ENCODE measurements at places on chromosomes 11 and 22.
A peak's percentile ranks its signal among the peaks of the same experiment; 100 is the strongest.

DNA sequence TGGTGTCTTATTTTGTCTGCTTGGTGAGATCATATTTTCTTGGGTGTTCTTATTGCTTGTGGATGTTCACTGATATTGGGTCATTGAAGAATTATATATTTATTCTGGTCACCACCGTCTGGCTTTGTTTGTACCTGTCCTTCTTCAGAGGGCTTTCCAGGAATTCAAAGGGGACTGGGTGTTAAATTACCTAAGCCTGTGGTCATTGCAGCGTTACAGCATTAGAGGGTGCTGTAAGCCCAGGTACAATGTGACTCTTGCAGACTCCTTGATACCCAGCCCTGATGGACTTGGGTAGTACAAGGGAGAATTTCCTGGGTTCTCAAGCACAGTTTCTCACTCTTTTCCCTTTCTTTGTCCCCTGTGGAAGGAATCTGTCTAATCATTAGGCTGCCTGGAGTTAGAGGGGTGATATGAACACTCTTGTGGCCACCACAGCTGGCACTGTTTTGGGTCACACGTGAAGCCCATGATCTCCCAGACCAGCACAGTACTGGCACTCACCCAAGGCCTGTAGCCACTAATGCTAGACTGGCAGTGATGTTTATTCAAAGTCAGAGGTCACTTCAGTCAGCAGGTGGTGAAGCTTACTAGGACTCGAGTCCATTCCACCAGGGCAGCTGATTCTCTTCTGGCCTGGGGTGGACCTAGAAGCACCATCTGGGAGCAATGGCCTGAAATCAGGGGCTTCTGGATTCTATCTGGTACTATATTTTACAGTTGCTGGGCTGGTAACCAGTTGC lies 56.1 kb upstream of the NARS2 start:
- DNase-seq: no peak

DNA sequence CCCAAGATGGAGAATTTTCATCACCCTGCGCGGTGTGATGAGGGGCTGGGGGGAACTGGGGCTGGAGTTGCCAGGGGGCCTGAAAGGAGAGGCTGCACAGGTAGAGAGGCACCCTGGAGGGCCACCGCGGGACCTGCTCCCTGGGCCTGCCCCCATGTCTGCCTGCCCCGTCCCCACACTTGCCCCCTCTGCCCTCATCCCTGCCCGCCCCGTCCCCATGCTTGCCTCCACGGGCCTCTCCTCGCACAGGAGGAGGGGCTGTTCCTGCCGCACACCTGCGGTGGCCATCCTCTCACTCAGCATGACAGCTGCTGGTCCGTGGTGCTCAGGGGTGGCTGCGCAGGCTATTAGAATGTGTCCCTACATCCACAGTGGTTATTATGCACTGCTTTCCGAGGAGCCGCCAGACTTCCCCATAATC lies 43.5 kb downstream of the LINC01488 start:
- no peak for DNase-seq

DNA sequence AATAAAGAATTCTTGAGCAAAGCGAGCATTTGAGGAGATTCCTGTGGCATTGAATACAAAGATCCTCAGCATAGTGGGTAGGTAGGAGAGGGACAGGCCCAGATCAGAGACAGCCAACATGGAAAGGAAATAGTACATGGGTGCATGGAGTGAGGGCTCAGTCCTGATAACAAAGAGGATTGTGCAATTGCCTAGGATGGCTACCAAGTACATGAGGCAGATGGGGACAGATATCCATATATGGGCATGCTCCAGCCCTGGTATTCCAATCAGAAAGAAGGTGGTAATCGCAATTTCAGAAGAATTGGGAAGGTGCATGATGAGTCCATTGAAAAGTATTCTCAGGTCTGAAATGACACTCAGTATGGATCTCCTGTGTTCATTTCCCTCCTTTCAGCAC lies 8.6 kb downstream of the OR51T1 start:
- DNase-seq: no peak

GRCh38 chr11:62360685-62361084 lies 23.4 kb downstream of the ASRGL1 start:
- no peak for DNase-seq

DNA sequence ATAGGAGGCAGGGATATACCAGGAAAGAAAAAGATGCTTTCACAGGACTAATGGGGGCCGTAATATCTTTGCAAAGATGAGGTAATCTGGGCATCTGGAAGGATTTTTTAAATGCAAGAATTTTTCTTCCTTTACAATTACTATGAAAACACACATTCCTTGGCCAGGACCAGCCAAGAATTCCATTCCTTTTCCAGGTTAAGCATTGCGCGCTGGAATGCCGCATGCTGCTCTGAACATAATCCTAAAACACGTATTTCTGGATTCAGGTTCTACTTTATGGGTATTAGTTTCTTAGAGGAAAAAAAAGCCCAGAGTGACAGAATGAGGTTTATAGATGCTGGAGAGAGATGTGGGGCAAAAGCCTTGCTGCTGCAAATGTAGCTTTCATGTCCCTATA lies 99.4 kb upstream of the SORL1-AS1 start:
- no peak for DNase-seq

GRCh38 chr11:71164621-71165020 lies 87.8 kb downstream of the SHANK2 start:
- no peak for DNase-seq

- DNase-seq: no peak
These were observed at the start of gene INPP5J for GRCh38 chr22:31122532-31123291. INPP5J (plus strand) TSS chr22:31122966; CDS start chr22:31123015, 49 bp downstream.

DNA sequence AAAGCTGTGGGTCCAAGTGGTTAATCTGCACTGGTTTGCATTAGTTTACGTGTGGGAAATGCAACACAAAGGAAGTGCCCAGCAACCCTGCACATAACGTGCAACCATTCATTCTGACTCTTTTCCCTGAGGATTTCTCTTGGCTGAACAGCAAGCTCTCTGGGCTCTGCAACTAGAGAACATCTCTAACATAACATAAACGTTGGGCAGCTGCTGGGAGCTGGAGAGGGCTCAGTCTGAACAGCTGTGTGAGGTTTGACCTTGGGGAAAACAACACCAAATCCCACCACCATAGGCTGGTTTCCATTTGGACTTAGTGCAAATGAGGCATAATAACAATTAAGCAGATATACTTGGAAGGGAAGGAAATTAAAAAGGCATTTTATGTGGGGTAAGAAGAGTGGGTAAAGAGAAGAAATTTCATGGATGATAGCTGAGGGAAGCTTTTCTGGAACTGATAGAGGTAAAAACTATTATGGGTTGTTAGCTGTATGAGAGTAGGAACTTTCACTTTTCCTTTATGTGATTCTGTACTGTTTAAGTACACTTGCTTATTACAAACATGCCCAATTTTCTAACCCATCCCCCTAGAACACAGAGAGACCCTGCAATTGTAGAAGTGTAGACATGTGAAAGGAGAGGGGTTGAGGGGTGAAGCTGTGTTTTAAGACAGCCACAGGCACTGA lies 76.2 kb downstream of the SNX19 start:
- DNase-seq: no peak

DNA sequence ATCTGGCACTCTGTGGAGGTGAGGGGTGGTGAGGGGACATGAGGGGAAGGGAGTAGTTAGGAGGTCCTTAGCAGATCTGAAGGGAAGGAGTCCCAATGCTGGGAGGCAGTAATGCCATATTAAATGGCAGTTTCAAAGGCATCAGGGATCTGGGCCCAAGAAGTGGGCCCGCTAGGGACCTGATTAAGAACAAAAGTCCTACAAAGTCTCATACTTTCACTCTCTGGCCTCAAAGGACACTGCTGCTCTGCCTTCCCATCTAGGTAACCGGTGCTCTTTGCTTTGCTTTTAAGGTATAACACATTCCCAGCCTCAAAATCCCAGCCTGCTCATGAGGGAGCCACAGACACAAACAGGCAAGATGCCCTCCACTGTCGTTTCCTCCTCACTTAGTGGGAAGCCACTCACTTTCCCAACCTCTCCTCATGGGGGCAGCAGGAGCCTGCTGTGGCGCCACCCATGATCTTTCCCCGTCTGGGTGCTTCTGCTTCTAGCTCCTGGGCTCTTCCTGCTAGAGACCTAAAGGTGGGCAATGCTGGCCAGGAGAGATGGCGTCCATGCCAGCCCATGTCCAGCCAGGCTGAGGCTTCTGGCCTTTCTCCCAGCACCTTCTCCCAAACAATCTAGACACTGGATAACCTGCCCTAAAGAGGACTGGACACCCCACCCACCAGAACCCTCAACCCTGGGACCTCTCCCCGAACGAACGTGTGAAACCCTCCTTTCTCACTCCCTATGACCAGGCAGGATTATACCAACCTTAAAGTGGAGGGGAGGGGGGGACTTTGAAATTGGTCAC lies 68.3 kb downstream of the PLEKHA7 start:
- DNase-seq: peak; percentile 82

DNA sequence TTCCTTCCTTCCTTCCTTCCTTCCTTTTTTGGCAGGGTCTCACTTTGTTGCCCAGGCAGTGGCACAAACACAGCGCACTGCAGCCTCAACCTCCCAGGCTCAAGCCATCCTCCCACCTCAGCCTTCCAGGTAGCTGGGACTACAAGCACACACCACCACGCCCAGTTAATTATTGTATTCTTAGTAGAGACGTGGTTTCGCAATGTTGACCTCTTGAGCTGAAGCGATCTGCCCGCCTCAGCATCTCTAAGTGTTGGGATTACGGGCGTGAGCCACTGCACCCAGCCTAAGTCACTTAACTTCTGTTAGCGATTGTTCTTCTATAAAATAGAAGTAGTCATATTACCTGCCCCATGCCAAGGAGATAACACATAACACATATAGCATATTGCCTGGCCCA lies 2.8 kb upstream of the SYTL2 start:
- DNase-seq: no peak

GRCh38 chr11:18624161-18624560 lies 10.0 kb downstream of the SPTY2D1 start:
- DNase-seq: no peak

DNA sequence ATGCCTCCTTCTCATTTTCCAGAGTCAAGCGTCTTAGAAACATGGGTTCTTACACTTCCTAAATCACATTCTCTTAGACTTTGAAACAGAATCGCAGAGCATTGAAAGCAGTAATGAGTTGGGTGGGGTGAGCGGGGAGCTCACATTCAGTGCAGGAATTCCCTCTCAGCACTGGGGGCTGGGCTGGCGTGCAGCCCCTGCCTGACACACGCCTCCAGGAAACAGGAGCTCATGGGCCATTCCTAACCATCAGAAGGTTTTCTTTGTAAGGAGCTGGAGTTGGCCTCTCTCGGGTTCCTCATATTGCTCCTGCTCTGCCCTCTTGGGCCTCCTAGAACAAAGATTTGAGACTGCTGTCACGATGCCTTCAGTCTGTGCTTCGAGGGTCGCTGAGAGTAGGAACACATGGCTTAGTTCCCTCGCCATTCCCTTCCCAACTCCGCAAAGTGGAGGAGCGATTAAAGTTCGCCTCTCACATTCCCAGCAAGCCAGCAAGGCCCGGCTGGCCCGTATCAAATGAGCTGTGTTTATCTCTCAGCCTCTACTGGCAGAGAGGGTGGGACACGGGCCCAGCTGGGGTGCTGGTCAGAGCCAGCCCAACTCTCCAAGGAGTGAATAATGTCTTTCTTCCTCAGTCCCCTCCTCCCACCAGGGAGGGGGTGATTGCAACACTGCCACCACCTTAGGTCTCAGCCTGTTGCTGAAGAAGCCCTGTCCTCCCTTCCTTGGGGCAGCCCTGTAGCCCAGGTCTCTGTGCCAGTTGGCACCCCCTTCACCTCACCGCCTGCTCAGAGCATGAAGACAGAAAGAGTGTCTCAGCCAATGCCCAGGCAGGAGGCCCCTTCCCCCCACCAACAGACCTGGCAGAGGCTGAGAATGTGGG lies 10.4 kb downstream of the CHRDL2 start:
- no peak for DNase-seq

GRCh38 chr22:44892803-44893730 lies 116.7 kb downstream of the PHF21B start:
- DNase-seq: no peak

DNA sequence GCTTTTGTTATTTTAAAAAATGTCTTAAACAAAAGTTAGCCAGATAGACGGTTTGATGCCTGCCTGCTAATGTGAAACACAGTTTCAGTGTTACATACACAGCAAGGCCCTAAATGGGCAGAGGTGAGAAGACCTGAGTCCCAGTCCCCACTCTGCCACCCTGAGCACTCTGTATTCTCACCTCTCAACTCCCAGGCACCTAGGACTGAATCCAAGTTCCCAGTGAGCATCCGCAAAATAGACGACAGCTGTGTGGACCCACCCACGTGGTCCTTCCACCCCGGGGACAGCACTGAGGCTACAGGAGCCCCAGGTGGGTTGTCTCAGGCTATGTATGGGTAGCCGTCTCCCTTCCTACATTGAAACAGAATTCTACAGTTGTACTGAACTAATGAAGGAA lies 111.5 kb downstream of the RPL27A start:
- DNase-seq: no peak

GRCh38 chr11:126282361-126282735 lies 545 bp upstream of the TIRAP start:
- peak; percentile 69 for DNase-seq

DNA sequence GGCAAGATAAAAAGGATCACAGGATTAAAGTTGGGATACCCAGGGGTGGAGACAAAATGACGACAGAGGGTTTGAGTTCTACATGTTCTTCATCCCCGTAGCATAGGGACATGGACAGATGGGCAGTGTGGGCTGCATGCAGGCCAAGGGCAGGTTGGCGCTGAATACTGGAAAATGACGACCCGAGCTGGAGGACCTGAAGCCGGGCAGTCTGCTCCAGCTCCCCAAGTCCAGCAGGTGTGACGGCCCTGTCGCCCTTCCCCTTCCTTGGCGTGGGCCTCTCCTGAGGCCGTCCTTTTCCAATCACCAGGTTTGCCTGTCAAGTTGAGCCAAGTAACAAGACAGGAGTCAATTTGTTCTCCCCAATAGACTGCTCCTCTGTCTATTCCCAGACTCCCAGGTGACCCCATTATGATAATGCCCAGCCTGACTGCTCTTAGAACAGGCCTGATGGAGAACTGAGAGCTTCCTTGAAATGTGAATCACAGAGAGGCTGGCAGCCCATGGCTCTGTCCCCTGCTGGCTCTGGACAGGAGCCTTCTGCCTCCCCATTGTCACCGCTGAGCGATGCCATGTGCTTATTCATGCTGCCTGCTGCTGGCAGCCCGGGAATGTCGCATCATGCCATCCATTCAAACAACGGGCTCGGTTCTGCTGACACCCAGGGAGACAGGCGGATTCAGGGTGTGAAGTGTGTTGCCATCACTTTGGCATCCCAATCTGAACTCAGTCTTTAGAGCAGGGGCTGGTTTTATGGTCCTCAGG lies 392.1 kb downstream of the NTM start:
- no peak for DNase-seq

DNA sequence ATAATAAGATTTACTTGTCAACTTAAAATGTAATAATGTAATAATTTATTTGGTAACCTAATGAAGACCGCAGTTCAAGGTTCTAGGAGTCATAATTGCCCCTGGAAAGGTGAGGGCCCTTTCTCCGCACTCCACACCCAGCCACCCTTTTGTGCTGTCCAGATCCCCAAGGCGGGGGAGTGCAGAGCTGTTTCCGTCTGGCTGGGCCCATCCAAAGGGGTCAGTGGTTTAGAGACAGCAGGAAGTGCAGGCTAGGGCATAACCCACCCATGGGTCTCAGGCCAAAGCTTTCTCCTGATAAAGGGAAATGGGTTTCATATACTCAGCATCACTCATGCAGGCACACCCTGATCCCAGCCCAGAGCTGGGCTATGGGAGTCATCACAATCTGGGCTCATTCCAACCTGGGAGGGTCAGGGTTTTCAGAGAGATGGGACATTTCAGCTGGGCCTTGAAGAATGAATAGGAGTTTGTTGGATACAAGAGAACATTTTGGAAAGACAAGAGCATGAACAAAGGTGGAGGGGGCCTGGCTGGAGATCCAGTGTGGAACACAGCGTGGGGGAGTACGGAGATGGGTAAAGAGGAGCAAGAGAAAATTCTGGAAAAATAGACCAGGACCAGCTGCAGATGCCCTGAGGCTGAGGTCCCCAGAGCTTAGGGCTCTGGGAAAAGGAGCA lies 432.2 kb downstream of the TBC1D22A start:
- DNase-seq: no peak

All from hematopoietic multipotent progenitor cell treated with erythropoietin and hydrocortisone succinate and interleukin-3 and kit ligand, for 4 days (in vitro differentiated cells).